GM23248 (cell line): ENCODE measurements at places on chromosomes 2 and 18. TPM values are rescaled to one million over a fixed set of nuclear protein-coding genes. Genes with fewer than 3 reads are reported as not detected.

Gene LGALSL
- 0.43 and 1.6 TPM in 2 replicates for total RNA-seq

Gene TPO
- not detected in 2 replicates for total RNA-seq

Gene SERPINB10
- not detected in 2 replicates for total RNA-seq

Gene ERMN
- not detected in 2 replicates for total RNA-seq

Gene EPHA4
- 42.2 and 47.8 TPM in 2 replicates for total RNA-seq

Gene NEB
- 1.3 and 1.5 TPM in 2 replicates for total RNA-seq

Gene CCDC195
- total RNA-seq: not detected in 2 replicates

Gene ARHGEF33
- 0.13 and 0.54 TPM in 2 replicates for total RNA-seq

Gene MAP3K20
- total RNA-seq: 55.0 and 57.3 TPM in 2 replicates

Gene COQ10B
- 40.4 and 44.1 TPM in 2 replicates for total RNA-seq

Gene ACKR3
- 6.1 and 10.1 TPM in 2 replicates for total RNA-seq

Gene C2orf80
- total RNA-seq: not detected in 2 replicates

Gene DNER
- total RNA-seq: 0.65 TPM in 1 of 2 replicates, not detected in the other

Gene RGPD4
- total RNA-seq: not detected in 2 replicates

Gene CCDC74B
- total RNA-seq: 3.8 and 10.9 TPM in 2 replicates

Gene IL1RN
- total RNA-seq: 2.4 TPM in 1 of 2 replicates, not detected in the other

Gene DUSP19
- 2.3 and 5.3 TPM in 2 replicates for total RNA-seq

Gene NEU2
- not detected in 2 replicates for total RNA-seq
